ENCODE measurements at places on chromosomes 2 and 18.

DNA sequence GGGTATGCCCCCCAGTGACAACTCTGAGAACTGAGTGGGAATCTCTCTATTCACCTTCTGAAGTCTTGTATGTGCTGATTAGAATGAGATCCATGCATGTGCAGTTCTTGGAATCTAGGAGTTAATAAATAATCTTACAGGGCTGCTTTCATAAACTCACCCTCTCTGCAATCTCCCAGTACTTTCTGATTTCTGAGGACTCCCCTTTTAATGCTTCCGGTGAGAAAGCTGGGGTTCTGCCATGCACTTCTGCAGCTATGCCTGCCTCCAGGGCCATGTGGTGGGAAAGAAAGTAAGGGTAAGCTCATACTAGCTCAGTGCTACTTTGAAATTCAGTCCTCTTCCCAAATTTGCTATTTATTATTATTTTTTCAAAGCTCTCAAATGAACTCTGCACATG is 432.9 kb downstream of the MTX2 start:
- no peak for DNase-seq

- no peak for DNase-seq
Measured at GRCh38 chr2:84700006-84700405, 180.9 kb downstream of the TRABD2A start.

- no peak for DNase-seq
Measured at GRCh38 chr2:17822445-17823117, 6.3 kb downstream of the MSGN1 start.

GRCh38 chr18:69655816-69656215 is 255.1 kb downstream of the DOK6 start:
- no peak for DNase-seq

DNA sequence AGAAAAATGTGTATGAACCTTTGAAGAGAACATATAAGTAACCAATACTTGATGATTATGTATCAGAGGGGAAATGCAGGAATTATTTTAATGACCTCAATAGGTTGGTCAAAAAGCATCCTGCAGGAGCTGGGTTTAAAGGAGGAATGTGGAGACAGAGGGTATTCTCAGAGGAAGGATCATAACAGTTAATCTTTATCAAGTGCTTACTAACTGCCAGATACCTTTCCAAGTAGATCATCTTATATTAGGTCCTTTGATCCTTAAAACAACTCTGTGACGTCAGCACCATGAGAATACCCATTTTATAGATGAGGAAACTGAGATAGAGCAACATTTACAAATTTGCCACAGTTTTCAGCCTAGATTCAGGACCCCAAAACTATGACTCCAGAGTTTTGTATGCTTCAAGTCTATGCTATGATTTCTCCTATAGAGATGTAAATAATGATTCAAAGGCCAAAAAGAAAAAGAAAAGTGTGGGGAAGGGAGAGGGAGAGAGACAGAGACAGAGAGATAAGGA is 3.0 kb downstream of the RFTN2 start:
- DNase-seq, result no peak

DNA sequence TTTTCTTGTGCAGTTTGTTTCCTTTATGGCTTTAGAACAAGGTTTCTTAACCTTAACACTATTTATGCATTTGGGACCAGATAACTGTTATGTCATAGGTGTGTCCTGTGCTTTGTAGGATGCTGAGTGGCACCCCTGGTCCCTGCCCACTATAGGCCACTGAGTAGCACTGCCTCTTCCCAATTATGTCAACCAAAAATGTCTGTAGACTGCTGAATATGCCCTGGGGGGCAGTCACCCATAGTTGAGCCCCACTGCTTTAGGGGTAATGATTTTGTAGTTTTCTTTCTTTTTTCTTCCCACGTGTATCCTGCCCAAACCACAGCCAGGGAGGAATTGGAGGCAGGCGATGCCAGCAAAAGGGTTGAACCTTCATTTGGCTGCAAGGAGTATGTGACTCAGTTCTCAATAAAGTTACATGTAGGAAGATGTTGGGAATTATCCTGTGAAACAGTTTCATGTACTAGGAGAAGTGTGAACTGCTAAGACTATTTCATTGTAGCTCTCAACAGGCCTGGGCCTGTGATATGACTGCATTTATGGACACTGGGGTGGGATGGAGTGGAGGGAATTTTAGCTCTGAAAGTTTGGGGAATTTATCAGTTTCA is 65.7 kb downstream of the FMNL2 start:
- DNase-seq, result no peak

GRCh38 chr2:154449951-154450658 is 248.4 kb upstream of the KCNJ3 start:
- DNase-seq, result no peak

- DNase-seq, result no peak
Measured at GRCh38 chr18:76502551-76502950, 7.5 kb upstream of the ZNF516 start.

Measured in cortex of kidney (tissue), 1 donor.